ENCODE measurements at places on chromosomes 6 and 20.

DNA sequence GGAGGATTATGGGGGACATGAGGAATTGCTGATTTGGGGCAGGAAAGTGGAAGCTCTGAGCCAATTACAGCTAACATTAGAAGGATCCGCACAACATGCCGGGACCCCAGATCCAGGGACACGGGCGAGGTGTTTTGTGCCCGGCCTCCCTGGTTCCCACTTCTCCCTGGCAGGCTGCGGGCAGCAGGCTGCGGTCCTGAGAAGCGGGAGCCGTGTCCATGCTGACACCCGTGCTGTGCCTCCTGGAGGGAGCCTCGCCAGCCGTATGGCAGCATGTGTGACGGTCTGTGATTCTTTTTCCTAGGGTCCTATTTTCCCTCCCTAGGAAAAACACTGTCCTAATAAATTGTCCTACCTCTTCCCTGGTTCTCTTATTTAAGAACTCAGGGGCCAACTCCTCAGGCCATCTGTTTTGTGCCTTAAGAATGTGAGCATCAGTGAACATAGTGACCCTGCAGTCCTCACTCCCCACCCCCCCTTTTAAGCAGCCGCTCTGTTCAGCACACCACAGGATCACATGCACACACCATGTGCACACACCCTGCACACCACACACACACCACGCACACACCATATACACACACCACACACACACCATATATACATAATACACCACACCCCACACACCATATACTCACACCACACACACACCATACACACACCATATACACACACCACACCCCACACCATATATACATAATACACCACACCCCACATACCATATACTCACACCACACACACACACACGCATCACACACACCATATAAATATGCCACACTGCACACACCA lies 49.9 kb downstream of the DACT2 start:
- DNase-seq, result no peak

DNA sequence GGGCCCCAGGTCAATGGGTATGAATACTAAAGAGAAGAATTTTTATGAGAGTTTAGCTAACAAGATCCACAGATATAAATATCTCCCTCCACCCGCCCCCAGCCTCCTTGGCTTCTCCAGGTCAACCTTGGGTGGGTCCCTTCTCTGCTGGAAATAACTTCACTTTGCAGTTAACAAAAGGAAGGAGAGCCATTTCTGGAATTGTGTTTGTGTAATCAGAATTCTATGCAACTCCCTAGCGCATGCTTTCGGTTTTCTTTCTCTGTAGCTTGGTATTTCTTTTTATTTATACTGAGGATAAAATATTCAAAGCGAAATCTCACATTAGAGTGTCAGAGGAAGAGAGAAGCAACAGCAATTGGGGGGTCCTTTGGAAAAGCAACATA lies 27.1 kb downstream of the RIPOR2 start:
- DNase-seq, result no peak

GRCh38 chr6:140011537-140011936 lies 637.1 kb upstream of the CITED2 start:
- DNase-seq, result peak; percentile 15

DNA sequence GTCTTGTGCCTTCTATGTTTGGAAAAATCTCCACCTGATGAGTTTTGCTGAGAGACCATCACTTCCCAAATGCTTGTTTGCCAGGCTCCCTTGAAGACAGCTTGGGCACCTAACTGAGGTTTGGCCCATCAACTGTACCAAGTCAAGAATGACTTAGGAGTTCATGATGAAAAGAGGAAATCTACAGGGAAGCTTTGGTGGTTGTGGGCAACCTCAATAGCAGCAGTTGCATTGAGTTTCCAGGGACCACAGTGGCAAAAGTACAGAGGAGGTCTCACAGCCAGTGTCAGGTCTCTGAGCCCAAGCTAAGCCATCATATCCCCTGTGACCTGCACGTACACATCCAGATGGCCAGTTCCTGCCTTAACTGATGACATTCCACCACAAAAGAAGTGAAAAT lies 49.7 kb upstream of the PHACTR1 start:
- DNase-seq, result no peak

DNA sequence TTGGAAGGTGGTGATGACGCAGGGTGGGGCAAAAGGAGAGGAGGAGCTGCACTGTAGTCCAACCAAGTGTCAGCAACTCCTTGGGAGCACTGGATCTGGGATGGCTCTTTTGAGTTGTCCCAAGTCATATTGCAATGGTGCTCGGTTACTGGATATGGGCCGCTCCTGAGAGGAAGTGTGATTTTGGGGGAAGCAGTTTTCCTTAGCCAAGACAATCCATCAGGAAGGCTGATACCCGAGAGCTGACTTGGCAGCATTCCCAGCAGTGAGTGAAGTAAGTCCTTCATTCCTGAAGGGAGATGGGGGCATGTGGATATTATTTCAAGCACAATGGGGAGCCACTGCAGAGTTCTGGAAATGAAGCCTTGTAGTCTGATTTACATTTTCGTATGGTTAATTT lies 354.1 kb downstream of the RFPL4B start:
- DNase-seq, result no peak

DNA sequence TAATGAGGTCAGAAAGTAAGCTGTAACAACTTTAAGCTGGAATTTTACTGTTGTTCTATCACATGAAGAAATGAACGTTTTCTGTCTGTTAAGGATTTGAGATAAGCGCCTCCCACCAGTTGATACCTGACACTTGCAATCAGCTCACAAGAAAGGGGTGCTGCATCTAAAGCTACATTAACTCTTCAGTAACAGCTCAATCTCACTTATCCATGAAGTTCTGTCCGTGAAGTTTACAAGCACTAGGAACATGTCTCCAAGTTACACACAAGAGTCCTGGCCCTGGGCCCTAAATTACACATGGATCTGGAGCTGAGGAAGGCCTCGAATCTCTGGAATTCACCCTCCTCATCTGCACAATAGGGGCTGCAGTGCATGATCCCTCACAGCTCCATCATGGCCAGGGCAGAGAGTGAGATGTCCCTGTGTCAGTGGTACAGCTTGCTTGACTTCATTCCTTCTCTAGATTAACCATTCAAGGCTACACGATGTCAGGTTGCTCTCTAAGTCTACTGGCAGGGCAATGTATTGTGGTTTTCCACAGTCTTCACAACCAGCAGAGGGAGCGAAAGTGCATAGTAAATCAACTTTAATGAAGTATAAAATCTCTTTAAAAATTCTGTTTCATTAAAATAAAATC lies 182.4 kb upstream of the MCHR2 start:
- DNase-seq, result peak; percentile 47

- DNase-seq, result no peak
Observed at GRCh38 chr6:91713911-91714310, 1127.0 kb upstream of the MAP3K7 start.

DNA sequence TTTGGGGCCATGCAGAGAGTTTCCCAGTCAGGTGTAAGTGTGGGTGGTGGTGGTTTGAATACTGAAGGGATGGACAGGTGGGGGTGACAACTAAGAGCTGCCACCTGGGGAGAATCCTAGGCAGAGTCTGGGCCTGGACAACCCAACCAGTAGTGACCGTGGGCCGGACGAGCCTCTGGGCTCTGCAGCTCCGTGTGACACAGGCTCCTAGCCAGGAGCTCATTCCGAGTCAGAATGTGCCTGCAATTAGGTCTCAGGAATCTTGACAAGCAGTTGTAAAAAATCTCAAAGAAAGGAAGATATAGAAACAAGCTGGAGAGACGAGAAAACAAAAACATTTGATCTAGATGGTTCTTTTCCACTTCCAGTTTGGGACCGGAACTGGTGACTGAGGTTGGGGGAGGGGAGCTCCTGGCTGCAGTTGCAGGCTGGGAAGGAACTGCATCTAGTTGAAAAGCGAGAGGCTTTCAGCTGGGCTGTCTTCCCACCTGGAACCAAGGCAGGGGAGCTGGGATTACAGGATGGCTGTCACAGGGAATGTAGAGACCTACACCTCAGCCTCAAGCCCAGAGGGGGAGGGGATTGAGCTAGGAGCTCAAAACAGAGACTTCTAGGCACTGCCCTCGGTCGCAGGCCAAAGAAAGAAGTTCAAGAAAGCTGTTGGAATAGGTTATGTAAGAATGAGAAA lies 156.9 kb downstream of the PAX1 start:
- DNase-seq, result peak; percentile 15

DNA sequence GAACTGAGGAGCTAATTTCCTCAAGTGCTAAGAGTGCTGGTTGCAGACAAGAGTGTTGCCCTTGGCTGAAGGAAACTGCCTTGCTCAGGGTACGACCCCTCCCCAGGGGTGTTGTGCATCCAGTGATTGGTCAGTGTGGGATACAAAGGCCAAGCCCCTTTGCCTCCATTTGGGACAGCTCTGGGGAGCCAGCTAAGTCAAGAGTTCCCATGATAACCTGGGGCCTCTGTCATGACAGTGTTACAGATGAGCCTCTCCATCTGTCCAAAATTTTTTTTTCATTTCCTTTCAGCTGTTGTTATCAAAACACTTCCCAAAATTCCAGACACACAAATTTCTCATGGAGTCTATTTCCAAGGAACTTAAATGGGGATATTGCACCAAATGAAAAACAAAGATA lies 93.3 kb downstream of the HS3ST5 start:
- DNase-seq, result no peak

DNA sequence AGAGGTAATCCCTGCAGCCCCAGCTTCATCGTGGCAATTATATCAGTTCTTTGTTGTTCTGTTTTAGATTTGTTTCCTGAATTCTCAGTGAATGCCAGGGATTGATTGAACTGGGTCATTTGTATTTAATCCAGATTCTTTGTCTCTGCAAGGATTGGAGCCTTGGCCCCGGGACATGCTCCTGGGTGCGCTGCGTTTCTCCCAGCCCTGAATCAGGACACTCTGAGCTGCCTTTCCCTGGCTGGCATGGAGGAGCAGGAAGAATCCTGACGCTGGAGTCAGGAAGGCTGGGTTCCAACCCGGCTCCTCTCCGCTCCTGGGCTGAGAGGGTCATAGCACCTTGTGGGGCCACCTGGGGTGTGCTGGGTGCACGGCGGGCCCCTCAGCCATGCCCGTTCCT lies 545.6 kb downstream of the QKI start:
- no peak for DNase-seq

DNA sequence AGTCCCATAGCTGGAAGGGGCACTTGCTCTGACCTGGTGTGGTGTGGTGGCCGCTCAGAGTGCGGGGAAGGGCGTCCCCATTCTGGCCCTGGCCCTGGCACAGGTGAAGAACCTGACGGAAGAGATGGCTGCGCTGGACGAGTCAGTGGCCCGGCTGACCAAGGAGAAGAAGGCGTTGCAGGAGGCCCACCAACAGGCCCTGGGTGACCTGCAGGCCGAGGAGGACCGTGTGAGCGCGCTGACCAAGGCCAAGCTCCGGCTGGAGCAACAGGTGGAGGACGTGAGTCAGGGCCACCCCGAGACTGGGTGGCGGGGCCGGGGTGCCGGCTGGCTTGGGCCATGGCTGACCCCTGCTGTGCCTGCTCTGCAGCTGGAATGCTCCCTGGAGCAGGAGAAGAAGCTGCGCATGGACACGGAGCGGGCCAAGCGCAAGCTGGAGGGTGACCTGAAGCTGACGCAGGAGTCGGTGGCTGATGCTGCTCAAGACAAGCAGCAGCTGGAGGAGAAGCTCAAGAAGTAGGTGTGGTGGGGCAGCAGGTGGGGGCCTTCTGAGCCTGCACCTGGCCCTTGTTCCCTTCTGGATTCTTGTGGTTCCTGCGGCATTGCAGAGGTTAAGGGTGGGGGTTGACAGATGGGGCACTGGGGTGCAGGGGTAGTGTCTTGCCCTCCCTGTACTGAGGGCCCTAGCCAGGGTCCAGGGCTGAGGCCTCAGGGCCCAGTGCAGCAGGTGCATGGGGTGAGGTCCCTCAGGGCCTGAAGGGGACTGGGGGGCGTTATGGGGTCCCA lies 40.8 kb downstream of the MYH7B start:
- DNase-seq, result no peak

- no peak for DNase-seq
Observed at GRCh38 chr6:151142676-151143075, 97.1 kb upstream of the AKAP12 start.

DNA sequence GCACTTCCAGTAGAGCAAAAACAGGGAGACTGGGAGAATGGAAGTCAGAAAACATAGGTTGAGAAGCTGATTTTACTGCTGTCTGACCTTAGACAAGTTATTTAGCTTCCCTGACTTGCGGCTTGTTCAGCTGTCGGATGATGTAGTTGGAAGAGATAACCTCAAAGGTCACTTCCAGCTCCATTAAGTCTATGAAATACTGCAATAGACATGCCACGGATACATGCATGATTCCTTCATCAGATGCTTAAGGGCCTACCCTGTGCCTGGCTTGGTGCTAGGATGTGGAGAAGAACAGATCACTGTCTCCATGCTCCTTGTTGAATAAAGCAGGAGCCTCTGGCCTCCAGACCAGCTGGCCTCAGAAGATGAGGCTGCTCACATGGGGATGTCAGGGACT lies 43.7 kb downstream of the FYN start:
- DNase-seq, result no peak

GRCh38 chr20:43955062-43955749 lies 40.6 kb downstream of the TOX2 start:
- no peak for DNase-seq

- DNase-seq, result peak; percentile 96
Observed at GRCh38 chr6:41545703-41546474, at the start of gene FOXP4. FOXP4 (plus strand) TSS chr6:41546381; CDS start chr6:41565761, 19,380 bp downstream.

GRCh38 chr6:106724848-106725247 lies 95.5 kb downstream of the QRSL1 start:
- DNase-seq, result peak; percentile 40

DNA sequence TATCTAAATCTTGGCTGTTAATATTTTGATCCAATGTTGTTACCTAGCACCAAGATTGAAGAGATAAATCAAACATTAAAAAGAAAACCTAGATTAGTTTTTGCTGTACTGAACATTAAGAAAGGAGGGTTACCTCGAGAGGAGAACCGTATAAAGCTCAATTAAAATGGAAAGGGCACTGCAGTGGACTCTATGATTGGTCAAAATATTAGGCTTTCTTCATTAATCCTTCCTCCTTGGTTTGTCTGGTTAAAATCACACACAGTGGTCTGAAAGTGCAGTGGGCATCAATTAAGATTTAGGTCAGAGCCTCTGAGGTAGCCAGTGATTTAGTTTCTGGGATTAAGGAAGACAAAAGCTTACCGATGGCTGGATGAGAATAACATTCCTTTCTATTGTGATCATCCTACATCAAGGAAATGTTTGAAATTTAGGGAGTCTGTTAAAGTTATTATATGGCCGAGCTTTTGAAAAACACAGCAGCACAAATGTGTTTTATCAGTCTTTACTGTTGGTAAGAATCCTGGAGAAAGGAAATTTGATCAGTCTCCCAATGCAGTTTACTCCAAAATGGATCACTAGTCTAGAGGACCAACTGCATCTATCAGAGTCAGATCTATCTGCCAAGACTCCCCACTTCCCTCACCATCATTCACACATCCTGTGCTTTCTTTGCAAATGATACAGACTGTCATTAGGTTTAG lies 134.6 kb upstream of the NEDD9 start:
- DNase-seq, result no peak

DNA sequence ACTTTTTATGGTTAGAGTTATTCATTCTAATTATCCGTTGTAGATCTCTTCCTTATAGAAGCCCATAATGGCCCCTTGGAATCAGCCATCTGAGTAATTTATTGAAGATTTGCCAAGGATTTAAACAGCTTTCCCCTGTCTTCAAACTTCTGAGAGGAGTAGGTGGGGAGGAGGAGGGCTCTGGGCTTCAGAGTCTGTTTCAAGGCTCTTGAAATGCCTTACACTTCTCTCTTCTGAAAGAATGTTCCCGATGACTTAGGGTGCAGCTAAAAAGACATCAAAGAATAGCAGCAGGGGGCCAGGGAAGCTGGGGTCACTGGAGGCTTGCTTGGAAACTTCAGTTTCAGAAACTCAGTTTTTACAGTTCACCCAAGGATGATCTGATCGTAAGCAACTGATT lies 165.3 kb downstream of the ZDHHC14 start:
- DNase-seq, result no peak

- DNase-seq, result no peak
Observed at GRCh38 chr6:170052991-170053821, 237.7 kb downstream of the DLL1 start.

Data from renal pelvis (tissue), 12 donors.